ENCODE measurements at places on chromosomes 13 and 19.
A peak's percentile ranks its signal among the peaks of the same experiment; 100 is the strongest.

- no peak for DNase-seq
These were observed 162.6 kb downstream of the TEX29 start for GRCh38 chr13:111482806-111483620.

DNA sequence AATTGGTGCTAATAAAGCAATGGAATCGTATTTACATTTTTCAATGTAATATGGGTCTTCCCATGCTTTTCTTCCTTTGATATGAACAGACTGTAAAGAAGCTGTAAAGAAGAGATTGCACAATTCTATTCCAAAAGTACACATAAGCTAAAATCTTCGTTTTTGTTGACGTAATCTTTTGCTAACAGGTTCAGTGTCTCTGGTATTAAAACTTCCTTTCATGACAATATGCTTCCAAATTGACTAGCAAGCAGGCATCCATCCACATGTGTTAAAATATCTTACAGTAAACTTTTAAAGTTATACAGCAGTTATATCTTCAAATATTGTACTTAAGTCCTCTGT, 19.3 kb upstream of the SGCG start:
- no peak for DNase-seq

- peak; percentile 5 for DNase-seq
These were observed 3.7 kb upstream of the CSNK1A1L start for GRCh38 chr13:37109051-37109678.

DNA sequence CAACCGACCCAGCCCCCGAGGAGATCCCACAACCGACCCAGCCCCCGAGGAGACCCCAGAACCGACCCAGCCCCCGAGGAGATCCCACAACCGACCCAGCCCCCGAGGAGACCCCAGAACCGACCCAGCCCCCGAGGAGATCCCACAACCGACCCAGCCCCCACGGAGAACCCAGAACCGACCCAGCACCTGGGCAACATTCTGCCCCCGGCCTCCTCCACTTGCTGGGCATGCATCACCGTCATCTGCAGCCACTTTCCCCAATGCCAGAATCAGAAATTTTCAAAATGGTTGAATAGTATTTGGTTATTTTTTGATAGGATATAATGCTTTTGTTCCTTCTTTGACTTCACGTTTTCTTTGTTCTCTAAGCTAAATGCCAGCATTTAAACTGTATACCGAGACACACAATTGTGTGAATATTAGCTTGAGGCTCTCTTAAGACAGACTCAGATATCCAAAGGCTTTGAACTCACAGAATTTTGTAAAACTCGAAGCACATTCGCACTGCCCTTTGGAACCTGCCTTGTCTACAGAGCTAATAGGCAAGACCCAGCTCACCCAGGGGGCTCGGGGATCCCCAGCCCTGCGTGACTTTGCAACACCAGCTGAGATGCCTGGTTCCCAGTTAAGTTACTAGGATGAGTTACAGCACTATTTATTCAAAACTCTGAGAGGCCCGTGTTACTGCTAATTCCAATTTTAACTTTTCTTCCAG, 15.5 kb upstream of the RASA3 start:
- DNase-seq, result no peak

GRCh38 chr13:113187263-113187669, 21.2 kb downstream of the PCID2 start:
- DNase-seq, result peak; percentile 64

DNA sequence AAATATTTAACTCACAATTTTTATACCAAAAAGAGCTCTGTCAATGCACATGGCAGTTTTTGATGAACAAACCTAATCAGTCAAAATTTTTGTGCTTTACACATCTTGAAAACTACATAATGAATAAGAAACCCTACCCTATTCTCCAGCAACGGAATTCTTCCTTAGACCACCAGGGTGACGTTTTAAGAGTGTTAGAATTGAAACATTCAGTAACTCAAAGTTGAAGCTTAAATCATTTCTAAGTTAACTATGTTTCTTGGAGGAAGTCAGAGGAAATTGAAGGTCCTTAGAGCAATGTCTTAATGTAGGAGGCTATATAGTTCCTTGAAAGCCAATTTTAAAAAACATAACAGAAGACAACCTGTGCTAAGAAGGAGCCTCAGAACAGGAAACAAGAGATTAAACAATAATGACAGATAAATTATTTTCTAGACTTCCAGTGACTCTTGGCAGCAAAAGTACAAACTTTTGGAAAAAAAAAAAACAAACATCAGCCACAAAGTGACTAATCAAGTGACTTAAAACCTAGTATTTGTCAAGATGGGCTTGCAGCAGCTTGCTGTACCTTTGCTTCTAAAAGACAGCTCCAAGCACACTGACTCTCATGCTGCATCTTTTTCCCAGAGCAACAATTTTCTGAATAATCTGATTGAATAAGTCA, 6.2 kb downstream of the SPRY2 start:
- no peak for DNase-seq

GRCh38 chr13:30774214-30774730, 38.9 kb downstream of the ALOX5AP start:
- peak; percentile 16 for DNase-seq

DNA sequence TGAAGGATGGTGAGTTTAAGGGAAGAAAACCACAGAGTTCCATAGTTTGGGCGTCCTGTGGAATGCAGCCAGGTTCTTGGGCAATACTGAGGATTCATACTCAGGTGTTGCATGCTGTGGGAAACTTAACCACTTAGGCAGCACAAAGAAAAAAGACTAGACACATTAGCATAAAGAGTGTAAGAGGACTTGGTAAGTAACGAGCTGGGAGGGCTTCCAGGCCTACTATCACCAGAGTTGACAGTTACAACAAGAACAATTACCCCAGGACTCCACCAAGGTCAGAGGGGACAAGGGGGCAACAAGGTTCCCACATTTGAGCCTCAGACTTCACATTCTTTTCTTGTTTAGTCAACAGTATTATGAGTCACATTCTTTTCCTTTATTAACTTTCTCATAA, 33.2 kb downstream of the KCTD12 start:
- no peak for DNase-seq

GRCh38 chr13:49494645-49495044, 1.1 kb upstream of the PHF11 start:
- no peak for DNase-seq

GRCh38 chr13:81275666-81276258, 934.8 kb upstream of the SPRY2 start:
- no peak for DNase-seq

DNA sequence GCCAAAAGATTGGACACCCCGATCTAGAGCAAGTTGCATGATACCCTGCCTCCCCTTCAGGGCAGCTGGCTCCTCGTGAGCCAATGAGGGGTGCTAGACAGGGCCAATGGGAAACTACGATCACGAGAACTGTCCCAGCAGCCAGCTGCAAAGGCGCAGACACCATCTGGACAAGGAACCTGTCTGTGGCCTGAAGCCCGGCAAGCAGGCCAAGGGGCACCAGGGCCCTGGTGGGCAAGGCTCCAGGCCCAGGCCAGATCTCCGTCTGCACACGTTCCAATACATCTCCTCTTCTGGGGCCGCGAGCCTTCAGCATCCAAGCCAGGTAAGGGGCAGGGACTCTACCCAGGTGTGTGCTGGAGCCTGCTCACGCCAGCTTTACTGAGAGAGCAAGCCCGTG, 20.2 kb downstream of the MED26 start:
- DNase-seq, result no peak

- no peak for DNase-seq
These were observed 185.3 kb upstream of the ARGLU1 start for GRCh38 chr13:106753251-106753650.

- peak; percentile 61 for DNase-seq
These were observed 399 bp upstream of the SPTBN4 start for GRCh38 chr19:40466219-40466984.

DNA sequence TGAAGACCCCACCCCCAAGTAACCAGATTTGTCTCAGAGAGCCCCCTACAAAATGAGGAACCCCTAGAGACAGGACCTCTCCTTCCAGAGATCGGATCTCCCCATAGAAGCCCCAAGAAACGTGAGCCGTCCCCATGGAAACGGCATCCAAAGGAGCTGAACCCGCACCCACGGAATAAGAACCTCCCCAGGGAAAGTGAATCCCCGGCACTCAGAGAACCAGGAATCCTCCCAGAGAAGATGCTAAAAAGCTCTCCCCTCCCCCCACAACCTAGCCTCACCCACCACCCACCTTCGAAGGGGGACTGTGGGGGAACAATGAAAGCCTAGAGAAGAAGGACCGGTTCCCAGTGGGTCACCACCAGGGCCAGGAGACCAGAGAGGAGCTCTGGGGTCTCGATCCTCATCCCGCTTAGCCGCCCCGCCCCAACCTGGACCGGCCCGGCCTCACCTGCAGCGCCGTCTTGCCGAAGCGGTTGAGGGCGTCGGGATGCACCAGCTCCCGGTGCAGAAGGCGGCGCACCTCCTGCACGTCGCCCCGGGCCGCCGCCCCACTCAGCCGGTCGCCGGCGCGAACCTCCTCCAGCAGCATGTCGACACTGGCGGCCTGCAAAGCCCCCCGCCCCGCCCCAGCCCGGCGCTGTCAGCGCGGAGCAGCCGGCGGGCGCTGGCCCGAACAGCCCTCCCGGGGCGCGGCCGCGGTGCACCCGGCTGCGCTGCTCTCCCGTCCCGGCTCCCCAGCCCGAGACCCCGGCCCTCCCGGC, 535 bp downstream of the CDKN2D start:
- no peak for DNase-seq

- no peak for DNase-seq
These were observed 752 bp downstream of the PDCD5 start for GRCh38 chr19:32581705-32582179.

DNA sequence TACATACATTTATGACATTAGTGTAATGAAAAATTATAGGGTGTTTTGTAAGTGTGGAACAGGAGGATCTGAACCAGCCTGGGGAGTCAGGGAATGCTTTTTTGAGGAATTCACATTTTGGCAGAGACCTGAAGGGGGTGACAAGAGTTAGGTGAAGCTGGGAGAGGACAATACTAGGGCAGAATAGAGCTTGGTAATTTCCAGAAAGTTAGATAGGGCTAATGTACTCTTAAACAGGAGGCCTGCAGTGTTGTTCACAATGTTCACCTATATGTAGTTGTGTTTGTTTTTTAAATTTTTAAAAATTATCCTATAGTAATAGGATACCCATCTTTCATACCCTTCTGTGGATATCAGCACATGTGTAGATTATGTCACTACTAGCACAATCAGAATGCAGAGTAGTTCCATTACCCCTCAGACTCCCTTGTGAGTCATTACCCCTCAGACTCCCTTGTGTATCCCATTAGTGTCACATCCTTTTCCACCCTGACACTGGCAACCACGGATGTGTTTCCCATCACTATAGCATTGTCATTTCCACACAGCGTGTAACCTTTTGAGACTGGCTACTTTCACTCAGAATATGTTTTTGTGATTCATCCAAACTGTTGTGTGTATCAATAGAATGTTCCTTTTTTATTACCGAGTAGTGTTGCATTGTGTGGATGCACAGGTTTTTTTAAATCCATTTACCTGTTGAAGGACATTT, 43.1 kb downstream of the PCCA start:
- peak; percentile 35 for DNase-seq

GRCh38 chr13:95137096-95137495, 164.2 kb downstream of the ABCC4 start:
- DNase-seq, result no peak

GRCh38 chr19:4342314-4342614, 1.1 kb upstream of the MPND start:
- DNase-seq, result no peak

- DNase-seq, result no peak
These were observed 162.9 kb downstream of the USP12 start for GRCh38 chr13:27008733-27009132.

GRCh38 chr13:35810321-35810720, 320.9 kb downstream of the DCLK1 start:
- no peak for DNase-seq

GRCh38 chr19:52646571-52647217, 8.5 kb upstream of the ZNF83 start:
- DNase-seq, result no peak

- no peak for DNase-seq
These were observed 81.9 kb downstream of the FLT1 start for GRCh38 chr13:28412981-28413380.

DNA sequence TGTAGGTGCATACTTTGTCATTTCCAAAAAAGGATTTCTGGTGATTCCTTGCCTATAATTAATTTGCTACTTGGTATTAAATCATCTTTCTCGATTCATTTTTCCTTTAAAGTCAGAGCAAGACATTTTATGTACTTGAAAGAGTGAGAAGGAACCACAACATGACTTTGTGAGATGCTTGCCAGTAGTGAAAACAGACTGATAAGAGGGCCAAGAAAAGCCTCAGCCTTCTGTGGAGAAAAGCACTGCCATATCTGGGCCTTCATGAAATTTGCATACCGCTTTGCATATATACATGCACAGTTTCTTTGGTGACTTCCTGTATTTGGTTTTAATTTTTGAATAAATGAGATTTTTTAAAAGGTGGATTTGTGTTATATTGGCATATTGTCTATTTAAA, 128.4 kb downstream of the CDK8 start:
- no peak for DNase-seq

DNA sequence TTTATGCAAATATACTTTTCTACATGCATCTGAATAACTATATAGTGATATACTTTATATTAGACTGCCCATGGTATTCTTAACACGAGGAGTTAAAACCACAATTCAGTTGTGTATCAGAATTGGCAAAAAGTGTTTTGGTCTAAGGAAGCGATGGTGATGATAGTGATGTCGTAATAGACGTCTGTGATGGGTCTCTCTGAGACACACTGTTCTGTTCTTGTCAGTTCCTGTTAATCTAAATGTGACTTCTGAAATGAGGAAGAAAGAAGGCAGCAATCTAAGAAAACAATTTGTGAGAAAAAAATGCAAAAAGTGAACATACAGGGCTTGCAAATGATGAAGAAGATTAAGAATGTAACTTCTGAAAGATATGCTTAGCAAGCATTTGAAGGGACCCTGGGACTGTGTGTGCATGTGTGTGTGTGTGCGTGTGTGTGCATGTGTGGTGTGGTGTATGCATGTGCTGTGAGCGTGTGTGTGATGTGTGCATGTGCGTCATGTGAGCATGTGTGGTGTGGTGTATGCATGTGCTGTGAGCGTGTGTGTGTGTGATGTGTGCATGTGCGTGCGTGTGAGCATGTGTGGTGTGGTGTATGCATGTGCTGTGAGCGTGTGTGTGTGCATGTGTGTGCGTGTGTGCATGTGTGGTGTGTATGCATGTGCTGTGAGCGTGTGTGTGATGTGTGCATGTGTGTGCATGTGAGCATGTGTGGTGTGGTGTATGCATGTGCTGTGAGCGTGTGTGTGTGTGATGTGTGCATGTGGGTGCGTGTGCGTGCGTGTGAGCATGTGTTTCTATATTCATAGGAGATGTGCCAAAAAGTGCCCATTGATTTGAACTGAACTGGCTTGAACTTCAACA, 131.8 kb downstream of the IRS2 start:
- no peak for DNase-seq

- DNase-seq, result no peak
These were observed 1422.1 kb downstream of the PCDH9 start for GRCh38 chr13:65808061-65808460.

GRCh38 chr19:46732966-46733689, 12.7 kb upstream of the FKRP start:
- no peak for DNase-seq

- DNase-seq, result no peak
These were observed 6.0 kb downstream of the SSC5D start for GRCh38 chr19:55494172-55494761.

Measured in stimulated activated CD4-positive, alpha-beta T cell treated with anti-CD3 and anti-CD28 coated beads, Interleukin-12 subunit alpha, Interleukin-12 subunit beta, amount 100 ng/mL, for 48 hours (primary cell).